ENCODE measurements at places on chromosomes 13 and 19.

GRCh38 chr19:47068876-47069406 is 20.5 kb upstream of the TMEM160 start:
- no peak for DNase-seq

DNA sequence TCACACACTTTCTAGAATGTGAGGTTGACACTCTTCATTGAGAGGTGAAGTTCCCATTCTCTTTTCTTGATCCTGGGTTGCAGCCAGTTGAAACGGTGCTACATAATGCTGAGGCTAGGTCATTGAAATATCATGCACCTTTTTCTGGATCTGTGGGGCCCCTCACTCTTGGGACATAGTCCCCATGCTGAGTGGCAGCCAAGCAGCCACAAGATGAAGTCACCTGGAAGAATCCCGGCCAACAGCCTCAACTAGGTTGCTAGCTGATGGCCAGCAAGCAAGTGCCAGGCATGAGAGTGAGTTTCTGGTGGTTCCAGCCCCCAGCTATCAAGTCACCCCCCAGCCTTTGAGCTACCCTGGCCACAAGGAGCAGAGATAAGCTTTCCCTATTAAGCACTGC is 148.5 kb upstream of the TSHZ3 start:
- DNase-seq, result no peak

DNA sequence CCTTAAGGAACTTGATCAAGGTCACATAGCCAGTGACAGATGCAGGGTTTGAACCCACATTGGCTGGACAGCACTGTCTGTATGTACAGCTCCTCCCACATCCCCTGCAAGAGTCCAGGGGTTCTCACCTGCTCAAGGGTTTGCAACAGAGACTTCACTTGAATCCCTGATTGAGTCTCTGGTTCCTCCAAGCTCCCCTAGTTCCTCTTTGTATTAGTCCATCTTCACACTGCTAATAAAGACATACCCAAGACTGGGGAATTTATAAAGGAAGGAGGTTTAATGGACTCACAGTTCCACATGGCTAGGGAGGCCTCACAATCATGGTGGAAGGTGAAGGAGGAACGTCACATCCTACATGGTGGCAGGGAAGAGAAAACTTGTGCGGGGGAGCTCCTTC is 72.8 kb upstream of the CLDN10 start:
- no peak for DNase-seq

DNA sequence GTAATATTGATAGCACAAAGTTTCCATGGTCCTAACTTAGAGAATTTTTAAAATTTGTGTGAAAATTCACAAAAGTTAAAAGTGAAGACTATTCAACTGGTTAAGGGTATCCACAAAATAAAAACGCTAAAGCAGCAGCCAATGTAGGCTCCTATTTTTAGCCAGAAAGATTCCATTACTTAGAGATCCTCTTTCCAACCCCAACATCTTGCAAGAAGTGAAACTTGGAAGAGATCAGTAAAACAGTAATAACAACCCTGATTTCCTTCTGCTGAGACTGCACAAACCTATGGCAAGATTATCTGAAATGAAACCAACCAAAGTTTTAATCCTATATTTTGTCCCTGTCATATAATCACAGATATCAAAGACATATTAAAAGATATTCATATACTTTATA is 8.5 kb downstream of the TBC1D4 start:
- no peak for DNase-seq

DNA sequence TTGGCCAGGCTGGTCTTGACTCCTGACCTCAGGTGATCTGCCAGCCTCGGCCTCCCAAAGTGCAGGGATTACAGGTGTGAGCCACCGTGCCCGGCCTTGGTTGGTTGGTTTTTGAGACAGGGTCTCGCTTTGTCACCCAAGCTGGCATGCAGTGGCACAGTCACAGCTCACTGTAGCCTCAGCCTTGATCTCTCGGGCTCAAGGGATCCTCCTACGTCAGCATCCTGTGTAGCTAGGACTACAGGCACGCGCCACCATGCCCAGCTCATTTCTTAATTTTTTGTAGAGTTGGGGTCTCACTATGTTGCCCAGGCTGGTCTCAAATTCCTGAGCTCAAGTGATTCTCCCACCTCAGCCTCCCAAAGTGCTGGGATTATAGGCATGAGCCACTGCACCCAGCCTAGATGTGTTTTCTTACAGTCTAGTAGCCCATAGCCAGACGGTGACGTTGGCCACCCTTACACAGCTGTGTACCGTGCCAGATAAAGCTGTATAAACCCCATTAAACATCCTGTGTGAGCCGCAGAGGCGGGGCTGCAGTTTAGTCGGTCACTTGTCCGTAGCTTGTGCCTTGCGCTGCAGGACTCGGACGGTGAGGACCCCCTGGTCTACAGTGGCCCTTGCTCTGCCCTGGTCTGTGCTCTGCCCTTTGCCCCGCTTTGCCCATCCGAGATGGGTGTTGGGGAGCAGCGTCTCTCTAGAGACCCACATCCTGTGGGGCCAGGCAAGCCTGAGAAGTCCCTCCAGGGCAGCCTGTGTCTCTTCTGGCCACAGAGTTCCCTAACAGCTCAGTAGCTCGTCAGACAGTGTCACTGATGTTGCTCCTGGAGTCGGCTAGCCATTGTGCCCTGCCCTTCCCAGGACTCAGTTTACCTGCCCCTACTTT is 9.8 kb downstream of the IRF3 start:
- no peak for DNase-seq

GRCh38 chr13:71055047-71055446 is 812.0 kb downstream of the DACH1 start:
- no peak for DNase-seq

- DNase-seq, result no peak
These were observed 60.7 kb downstream of the MCF2L start for GRCh38 chr13:113029487-113030258.

DNA sequence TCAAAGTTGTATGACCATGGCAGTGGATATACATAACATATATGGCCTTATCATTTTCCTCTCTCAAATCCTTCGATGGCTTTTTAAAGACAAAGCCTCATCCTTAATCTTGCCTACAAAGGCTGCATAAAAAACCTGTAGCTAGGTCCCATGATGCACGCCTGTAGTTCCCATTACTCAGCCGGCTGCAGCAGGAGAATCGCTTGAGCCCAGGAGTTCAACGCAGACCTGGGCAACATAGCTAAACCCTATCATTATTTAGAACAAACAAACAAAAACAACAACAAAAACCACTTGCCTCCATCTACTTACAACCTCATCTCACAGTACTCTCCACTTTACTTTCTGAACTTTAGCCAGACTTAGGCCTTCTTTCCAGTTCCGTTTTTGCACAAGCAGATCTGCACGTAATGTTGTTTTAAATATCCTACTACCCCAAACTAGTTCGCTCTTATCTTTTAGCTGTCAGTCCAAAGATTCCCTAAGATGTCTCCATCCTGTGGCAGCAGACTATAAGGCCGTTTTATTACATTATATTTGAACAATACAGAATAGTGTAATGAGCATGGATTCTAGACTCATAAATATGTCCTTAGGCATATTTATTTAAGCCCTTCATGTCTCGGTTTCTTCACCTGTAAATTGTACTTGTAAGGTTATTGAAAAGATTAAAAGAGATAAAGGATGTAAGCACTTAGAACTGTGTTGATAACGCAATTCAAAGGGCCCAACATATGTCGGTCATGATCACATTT is 969 bp upstream of the POMP start:
- DNase-seq, result no peak

- no peak for DNase-seq
These were observed 205.1 kb upstream of the SOX1 start for GRCh38 chr13:111861766-111862366.

- no peak for DNase-seq
These were observed 24.9 kb upstream of the MEDAG start for GRCh38 chr13:30881191-30881651.

DNA sequence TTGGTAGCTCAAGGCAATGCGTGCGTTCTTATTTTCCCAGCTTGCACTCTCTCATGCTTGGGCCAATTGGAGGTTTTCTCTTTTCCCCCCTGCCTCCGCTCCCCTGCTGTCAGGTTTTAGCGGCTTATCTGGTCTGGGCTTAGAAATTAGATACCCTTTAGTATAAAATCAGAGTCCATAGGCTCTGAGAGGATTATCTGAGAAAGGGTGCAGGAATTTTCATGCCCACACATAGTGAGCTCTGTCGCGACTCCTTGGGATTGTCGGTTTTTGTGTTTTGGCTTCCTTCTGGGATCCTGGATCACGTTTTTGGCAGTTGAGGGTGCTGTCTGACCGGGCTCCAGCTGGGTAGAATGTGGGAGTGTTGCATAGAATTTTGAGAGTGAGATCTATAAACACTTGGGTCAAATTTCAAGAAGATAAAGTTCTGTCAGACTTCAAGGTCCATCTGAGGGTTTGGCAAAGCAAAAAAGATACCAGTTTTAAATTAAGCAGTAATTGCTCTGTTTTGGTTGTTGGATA is 12.4 kb downstream of the CHAF1A start:
- DNase-seq, result no peak

DNA sequence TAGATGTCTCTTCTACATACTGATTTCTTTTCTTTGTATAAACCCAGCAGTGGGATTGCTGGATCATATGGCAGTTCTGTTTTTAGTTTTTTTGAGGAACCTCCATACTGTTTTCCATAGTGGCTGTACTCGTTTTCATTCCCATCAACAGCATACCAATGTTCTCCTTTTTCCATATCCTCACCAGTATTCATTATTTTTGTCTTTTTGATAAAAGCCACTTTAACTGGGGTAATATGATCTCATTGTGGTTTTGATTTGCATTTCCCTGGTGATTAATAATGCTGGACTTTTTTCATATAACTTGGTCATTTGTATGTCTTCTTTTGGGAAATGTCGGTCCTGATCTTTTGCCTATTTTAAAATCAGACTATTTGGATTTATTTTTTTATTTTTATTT is 108.5 kb downstream of the PAN3 start:
- no peak for DNase-seq

DNA sequence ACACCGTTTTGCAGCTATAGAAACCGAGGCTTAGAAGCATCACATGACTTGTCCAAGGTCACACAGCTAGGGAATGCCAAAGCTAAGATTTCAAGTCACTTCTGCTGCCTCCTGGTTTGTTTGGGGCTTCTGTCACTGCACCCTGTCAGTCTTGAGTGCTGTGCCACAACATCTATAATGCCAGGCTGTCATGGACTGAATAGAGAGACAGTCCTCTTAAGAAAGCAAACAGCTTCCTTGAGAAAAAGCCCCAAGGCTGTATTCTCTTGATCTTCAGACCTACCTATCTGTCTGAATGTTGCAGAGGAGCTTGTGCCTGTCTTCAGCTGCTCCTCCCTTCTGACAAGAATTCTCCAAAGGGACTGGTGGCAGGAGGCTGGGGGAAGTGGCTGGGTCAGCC is 81.6 kb downstream of the OLFM4 start:
- DNase-seq, result no peak

GRCh38 chr19:30403203-30403985 is 31.2 kb downstream of the ZNF536 start:
- DNase-seq, result no peak

DNA sequence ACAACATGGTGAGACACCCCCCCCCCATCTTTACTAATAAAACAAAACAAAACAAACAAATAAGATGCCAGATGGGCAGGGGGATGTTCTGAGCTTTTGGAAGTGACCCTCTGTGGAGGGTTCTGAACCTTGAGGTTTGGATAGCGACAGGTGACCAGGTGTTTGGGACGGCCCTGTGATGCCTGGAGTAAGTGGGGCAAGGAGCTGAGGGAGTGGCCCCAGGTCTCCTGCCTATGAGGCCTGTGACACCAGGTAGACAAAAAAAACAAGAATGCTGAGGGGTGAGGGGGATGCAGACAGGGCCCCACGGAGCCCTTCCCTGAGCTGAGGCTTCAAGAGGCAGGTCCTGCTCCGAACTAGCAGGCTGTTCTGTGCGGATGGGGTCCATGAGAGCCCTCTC is 9.2 kb downstream of the ADGRE2 start:
- no peak for DNase-seq
